ENCODE measurements at places on chromosomes 16 and 17.

DNA sequence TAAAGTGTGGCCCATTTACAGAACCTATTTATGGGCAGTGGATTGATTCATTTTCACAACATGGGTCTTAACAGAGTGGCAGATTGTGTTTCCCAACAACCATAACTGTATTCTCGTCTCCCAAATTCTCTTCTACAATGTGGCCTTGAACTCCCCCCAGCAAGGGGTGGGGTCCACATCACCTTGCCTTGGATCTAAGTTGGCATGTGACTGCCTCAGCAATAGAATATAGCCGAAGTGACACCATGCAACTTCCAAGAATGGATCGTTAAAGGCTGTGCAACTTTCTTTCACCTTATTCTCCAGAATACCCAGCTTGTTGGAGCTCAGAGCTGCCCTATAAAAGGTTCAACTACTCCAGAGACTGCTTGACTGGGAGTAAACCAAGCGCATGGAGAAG, 72.0 kb upstream of the CDH5 start:
- no peak for DNase-seq

- DNase-seq = peak; percentile 91
These were observed 18.5 kb downstream of the RAP1GAP2 start for GRCh38 chr17:2814481-2815341.

DNA sequence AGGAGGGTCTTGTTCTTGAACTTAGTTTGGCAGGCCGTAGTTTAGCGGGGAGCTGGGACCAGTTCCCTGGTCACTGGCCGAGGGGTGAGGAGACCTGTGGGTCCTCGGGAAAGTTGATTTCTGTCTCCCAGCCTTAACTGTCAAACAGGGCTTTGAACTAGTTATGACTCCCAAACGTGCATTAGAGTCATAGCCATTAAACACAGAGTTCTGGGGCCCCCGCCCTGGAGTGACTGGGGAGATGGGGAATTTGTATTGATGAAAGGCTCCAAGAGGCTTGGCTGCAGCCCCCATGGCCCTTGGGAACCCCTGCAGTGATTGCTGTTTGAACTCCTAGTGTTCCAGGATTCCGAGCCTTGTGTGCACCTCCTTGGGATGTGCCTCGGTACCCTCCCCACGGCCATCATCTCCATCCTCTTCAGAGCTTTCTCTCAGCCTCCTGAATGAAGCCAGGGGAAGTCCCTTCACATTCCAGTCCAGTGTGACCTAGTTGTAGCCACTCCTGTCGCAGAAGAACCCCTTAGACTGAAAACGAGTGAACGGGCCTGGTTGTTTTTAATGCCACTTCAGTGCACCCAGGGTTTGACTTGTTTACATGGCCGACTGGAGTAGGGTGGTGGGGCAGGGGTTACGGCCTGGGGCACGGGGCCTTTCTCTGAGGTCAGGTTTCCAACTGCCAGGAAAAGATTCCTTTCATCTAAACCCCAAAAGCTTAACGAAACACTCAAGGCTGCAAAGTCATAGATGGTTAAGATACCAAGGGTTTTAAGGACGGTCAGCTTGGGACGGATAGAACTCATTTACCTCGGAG, 1.4 kb downstream of the MPRIP start:
- no peak for DNase-seq

- DNase-seq = no peak
These were observed 142.4 kb upstream of the NOL11 start for GRCh38 chr17:67575325-67575724.

GRCh38 chr17:44543905-44544523, 13.3 kb upstream of the FZD2 start:
- DNase-seq = no peak

DNA sequence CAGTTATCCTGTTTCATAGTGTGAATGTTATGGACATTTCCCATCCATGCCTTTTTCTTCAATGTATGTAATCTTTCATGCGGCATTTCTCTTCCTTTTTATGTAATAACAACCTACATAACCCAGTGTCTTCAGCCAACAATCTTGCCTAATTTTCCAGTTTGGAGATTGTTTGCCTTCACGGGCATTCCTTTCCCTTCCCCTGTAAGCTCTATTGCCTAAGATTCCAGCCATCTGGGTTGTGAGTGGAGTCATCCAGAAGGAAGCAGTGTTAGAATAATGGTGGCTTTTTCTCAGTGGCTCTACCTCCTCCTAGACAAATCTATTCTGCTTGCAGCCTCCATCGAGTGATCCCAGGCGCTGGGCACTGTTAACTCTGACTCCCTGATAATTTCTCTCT, 22.3 kb downstream of the SYCE1L start:
- DNase-seq = no peak

- no peak for DNase-seq
These were observed 312.0 kb downstream of the CBLN1 start for GRCh38 chr16:48969611-48970010.

- DNase-seq = no peak
These were observed 478.4 kb downstream of the HS3ST3B1 start for GRCh38 chr17:14779241-14779640.

DNA sequence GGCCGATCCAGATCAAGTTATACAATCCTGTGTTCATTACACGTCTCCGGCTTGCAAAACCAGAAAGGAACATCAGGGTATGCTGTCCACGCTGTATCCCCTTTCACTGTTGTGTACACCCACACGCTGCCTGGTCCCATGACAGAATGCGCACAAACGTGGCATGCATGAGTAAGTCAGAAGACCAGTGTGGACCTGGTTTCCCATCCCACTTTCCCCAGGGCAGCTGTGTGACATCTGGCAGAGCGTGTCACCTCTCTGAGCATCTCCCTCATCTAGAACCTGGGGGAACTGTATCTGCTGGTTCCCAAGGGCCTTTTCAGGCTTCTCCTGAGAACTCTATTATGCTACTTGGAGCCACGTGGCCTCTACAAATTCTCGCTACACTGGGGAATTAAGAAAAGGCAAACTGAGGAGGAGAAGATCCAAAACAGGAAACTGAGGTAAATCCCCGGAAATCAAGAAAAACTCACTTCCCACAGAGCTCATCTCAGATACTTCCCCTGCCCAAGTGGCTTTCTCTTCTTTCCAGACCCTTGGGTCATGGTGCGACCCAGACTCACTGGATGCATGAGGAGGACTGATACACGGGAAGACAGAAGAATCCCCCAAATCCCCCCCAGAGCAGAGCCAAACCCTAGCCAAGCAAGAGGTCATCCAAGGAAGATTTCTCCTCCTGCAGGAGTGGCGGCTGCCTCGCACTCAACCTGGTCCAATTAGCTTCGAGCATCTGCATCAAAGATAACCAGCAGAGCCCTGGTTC, 139.3 kb downstream of the GAS7 start:
- DNase-seq = no peak

DNA sequence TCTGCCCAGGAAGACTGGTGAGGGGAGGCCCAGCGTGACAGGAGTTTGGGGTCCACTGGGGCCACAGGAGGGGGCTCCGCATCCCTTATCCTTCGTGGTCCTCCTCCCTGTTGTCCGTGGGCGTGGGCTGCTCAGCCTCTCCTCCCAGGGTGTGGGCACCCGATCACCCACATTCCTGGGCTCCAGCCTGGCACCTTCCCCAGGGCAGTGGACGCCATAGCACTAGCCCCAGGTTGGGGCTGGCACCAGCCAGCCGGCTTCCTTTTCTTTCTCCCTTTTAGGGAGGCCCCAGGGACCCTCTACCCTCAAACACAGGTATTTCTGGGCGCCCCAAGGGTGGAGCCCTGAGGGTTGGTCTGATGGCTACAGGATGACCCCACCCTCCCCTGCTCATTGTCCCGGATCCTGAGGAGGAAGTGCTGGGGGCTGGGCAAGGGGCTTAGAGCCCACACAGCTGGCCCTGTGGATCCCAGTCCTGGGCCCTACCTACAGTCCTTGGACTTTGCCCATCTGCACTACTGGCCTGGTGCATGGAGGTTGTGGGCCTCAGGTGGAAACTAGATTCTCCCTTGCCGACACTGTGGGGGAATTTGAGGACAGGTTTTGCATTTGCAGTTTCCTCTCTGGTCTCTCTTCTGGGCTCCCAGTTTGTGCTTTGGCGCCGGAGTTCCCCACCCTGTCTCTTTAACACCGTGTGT, 1.1 kb downstream of the KIF1C start:
- DNase-seq = no peak

DNA sequence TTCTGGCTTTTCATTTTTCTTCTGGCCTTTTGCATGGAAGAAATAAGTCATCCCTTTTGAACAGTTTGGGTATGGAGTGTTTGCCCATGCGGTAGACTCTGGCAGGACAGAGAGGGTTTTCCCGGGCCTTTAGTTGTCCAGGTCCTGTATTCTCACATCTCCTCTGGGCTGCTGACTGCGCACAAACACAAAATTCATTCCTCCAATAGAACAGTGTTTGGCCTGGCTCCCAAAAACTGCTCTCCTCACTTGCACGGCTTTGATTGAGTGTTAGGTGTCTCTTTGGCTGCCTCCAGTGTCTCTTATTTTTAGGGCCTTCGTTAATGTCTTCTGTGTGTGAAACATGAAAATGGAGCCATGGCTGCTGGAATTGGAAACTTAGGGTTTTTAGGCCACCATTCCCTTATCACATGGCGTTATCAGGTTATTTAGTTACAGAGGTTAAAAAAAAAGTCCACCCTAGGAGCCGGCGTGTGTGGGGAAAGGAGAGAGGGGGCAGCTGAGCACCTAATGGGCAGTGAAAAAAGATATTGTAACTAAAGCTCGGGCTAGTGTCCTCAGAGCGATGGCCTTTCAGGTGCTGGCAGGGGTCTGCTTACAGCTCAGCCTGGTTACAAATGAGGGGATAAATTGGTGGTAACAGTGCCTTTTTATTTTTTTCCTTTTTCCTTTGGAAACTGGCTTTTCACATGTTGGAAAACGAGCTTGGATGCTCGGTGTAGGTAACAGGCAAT, 47.3 kb downstream of the PRKCA start:
- DNase-seq = no peak

GRCh38 chr17:1724351-1724868, at the start of gene WDR81:
Gene WDR81 (plus strand): TSS chr17:1724704. CDS start chr17:1724960, 256 bp downstream.
- DNase-seq = peak; percentile 89

DNA sequence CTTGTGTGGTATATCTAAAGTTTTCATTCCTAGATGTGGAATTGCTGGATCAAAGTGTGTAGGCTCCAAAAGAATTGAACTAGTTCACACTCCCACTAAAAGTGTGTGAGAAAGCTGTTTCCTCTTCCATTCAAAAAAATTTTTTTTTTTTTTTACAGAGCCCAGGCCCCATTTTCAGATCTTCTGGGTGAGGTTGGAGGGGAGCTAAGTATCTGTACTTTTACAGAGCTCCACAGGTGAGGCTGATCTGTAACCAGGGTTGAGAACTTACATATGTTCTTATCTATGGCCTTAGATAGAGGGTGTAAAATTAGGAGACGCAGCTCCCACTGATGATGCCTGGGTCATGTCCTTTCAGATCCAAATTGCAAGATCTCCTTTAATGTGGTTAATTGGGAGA, 31.9 kb downstream of the HLF start:
- no peak for DNase-seq

GRCh38 chr17:77959926-77960521, 1.5 kb downstream of the TNRC6C start:
- DNase-seq = peak; percentile 20

DNA sequence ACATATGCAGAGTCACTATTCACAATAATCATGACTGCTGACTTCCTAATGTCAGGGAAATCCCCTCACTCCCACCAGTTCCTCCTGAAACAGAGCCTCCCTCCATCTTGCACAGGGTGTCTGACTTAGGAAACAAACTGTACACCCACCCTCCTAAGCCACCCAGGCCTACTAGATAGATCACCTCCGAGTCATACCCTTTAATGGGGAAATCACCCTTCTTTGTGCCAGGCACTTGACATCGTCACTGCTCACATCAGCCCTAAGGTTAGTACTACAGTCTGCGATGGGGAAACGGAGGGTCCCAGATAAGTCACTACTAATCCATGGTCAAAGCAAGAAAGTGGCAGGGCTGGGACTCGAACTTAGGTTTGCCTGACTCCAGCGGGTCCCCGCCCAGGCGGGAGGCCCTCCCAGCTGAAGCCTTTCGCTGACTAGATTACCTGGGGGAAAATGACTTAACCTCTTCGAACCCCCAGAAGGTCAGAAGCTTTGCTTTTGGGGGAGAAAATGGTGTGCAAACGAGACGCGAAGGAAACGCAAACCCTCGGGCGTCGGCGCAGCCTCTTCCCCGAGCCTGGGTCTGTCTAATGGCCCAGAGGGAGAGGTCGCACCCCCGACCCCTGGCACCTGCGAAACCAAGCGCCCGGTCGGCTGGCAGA, 3.4 kb upstream of the MLLT6 start:
- peak; percentile 83 for DNase-seq

- DNase-seq = no peak
These were observed 42.2 kb downstream of the RPTOR start for GRCh38 chr17:80586846-80587228.

GRCh38 chr17:55576996-55577586, 65.8 kb upstream of the SMIM36 start:
- peak; percentile 53 for DNase-seq

DNA sequence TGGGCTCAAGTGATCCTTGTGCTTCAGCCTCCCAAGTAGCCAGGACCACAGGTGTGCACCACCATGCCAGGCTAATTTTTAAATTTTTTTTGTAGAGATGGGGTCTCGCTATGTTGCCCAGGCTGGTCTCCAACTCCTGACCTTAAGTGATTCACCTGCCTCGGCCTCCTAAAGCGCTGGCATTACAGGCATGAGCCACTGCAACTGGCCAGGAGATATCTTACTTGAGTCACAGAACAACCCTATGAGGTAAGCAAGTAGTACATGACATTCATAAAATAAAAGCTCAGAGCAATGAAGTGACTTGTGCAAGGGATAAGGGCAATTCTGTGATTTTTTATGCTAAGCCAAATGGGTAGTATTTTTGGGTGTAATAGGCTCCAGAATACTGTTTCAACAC, 57.3 kb downstream of the CDC27 start:
- DNase-seq = no peak

- DNase-seq = no peak
These were observed 108.6 kb downstream of the XYLT1 start for GRCh38 chr16:17362183-17362582.

- no peak for DNase-seq
These were observed 287.4 kb downstream of the SEC14L1 start for GRCh38 chr17:77428020-77428748.

DNA sequence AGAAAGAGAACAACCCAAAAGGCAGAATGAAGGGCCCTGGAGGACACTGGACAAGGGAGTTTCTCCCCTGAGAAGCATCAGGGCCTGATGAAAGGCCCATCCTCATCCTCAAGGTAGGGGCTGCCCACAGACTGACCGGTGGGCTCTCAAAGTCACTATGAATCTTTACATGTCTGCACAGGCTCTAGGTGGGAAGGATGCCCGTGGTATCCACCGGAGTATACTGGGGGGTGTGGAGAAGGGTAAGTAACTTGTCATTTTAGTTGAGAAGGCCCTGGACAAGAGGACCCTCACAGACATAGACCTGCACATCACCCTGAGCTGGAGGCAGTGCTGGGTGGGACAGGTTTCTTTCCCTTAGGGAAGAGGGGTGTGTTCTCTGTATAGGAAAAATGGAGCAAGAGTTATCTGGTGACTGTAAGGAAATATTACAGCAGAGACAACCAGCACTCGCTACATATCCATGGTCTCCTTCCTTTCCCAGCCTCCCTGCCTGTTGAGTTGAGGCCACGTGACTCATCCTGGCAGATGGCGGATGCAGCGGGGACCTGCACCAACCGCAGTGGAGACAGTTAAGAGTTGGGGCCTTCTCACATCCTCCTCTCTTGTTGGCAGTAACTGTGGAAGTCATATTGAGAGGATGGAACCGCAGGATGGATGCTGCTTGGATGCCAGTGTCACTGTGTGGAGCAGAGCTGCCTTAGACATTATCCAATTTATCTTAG, 45.6 kb upstream of the KCNJ12 start:
- no peak for DNase-seq

GRCh38 chr16:18948372-18949020, 22.3 kb upstream of the SMG1 start:
- DNase-seq = no peak

GRCh38 chr17:71985111-71986039, 135.4 kb upstream of the SOX9 start:
- DNase-seq = no peak

Data from activated CD4-positive, alpha-beta T cell treated with anti-CD3 and anti-CD28 coated beads, Interleukin-2, Interleukin-4, amounts not matched to agents 100 ng/mL and 50 ng/mL, durations not matched to agents 16 hours and 8 hours (primary cell).